Keratinocyte (primary cell): ENCODE measurements at places on chromosomes 1 and 21. TPM values are rescaled to one million over a fixed set of nuclear protein-coding genes. Genes with fewer than 3 reads are reported as not detected.

GRCh38 chr1:234570329-234571120 is 39.5 kb downstream of the IRF2BP2 start:
- H3K4me1 ChIP-seq, result peaks cover 7% of the 10 kb centered on the region
- H3K27ac ChIP-seq, result no peak overlapping the region
- DNase-seq, result no peak
- H3K4me3 ChIP-seq, result no peak overlapping the region
- H3K27me3 ChIP-seq, result no peaks in the 10 kb centered on the region

GRCh38 chr1:201891451-201892045 is 2.9 kb downstream of the SHISA4 start:
- H3K27me3 ChIP-seq, result peaks cover 18% of the 10 kb centered on the region
- no peak overlapping the region for H3K27ac ChIP-seq
- no peak overlapping the region for H3K4me3 ChIP-seq
- H3K4me1 ChIP-seq, result peaks cover 10% of the 10 kb centered on the region
- DNase-seq, result no peak

DNA sequence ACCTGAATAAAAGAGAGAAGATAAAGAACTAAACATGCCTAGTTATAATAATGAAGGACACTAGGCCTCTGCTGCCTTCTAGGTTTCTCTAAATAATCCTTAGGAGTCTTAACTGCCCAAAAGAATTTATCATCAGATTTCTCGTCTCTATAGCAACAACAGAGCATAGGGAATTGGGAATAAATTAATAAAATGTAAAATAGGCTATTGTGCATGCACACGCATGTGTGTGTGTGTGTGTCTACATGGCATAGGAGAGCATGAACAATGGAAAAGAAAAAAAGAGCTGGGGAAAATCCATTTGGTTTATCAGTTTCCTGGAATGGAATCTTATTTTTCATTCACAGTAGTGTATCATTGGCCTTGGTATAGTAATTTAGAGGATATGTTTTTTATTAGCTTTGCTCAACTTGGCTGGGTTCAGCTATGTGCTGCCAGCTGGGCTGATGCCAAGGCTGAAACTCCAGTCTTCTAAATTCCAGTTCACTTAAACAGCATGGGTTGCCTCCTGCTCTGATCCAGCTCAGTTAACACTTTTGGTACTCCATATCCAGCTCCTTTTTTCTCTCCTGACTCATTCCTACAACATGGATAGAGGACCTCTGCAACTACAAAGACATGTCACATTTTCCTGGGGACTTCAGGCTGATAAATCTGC is 80.6 kb upstream of the SLFNL1 start:
- H3K27me3 ChIP-seq, result no peaks in the 10 kb centered on the region
- no peak overlapping the region for H3K27ac ChIP-seq
- no peak overlapping the region for H3K4me3 ChIP-seq
- H3K36me3 ChIP-seq, result no peaks in the 10 kb centered on the region

DNA sequence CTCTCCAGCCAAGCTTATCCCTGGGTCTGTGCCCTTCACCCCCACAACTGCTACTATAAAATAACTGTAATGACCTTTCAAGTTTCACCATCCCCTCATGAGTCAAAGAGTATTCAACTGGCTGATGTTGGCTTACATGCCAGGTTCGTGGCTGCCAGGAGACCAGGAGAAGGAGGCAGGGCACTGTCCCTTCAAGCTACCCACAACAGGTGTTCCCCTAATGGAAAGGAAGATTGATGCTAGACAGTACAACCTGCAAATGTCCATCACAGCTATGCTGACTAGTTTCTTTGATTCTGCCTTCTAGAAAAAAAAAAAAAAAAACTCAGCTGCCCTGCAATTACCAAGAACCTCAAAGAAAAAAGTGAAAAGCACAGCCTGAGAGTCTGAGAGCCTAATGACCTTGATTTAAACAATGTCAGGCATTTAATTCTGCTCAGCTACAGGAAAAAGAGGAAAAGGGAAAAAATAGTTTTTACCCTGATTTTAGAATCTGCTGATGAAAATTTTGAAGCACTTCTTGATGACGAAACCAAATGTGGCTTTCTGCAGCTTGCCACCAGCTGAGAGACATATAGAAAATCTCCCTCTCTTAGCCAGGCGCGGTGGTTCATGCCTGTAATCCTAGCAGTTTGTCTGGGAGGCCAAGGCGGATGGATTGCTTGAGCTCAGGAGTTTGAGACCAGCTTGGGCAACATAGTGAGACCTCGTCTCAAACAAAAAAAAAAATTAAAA is 82.7 kb upstream of the ROR1 start:
- no peaks in the 10 kb centered on the region for H3K36me3 ChIP-seq
- H3K4me3 ChIP-seq, result no peak overlapping the region
- no peak for DNase-seq
- no peaks in the 10 kb centered on the region for H3K27me3 ChIP-seq
- H3K27ac ChIP-seq, result no peak overlapping the region

DNA sequence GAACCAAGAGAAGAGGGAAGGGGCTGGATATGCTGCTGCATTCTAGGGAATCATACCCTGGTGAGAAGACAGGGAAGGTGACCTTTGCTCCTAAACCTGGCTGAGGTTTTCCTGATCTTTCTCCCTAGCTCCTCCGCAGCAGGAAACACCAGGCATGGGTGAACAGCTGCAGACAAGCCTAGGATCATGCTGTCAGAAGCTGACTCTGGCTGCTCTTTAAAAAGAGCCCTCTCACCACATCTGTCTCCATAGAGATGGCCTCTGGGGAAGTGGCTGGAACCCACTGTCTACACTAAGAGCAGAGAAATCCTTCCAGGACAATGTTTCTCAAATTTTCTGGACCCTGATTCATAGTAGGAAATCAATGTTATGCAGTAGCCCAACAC is 57.6 kb downstream of the CD34 start:
- no peak overlapping the region for H3K27ac ChIP-seq
- no peak overlapping the region for H3K4me3 ChIP-seq
- no peaks in the 10 kb centered on the region for H3K27me3 ChIP-seq
- peaks cover 18% of the 10 kb centered on the region for H3K4me1 ChIP-seq

GRCh38 chr1:29688471-29689365 is 452.4 kb downstream of the PTPRU start:
- no peaks in the 10 kb centered on the region for H3K36me3 ChIP-seq
- H3K27ac ChIP-seq, result no peak overlapping the region
- no peak overlapping the region for H3K4me3 ChIP-seq
- H3K27me3 ChIP-seq, result peaks cover 14% of the 10 kb centered on the region
- DNase-seq, result no peak

AADACL4 gene
- polyA plus RNA-seq, result not detected in 3 replicates

FCGR3A gene
- not detected in 3 replicates for polyA plus RNA-seq

GSTM5 gene
- not detected in 3 replicates for polyA plus RNA-seq

S100A2 gene
- 10,013 to 12,757 TPM (median 12,412 TPM) in 3 replicates for polyA plus RNA-seq
